ENCODE measurements at places on chromosomes 5 and 9.

- no peak for DNase-seq
These were observed 253.5 kb upstream of the ATP10B start for GRCh38 chr5:161105525-161105924.

GRCh38 chr5:51652980-51653379 lies 269.7 kb downstream of the ISL1 start:
- DNase-seq = no peak

DNA sequence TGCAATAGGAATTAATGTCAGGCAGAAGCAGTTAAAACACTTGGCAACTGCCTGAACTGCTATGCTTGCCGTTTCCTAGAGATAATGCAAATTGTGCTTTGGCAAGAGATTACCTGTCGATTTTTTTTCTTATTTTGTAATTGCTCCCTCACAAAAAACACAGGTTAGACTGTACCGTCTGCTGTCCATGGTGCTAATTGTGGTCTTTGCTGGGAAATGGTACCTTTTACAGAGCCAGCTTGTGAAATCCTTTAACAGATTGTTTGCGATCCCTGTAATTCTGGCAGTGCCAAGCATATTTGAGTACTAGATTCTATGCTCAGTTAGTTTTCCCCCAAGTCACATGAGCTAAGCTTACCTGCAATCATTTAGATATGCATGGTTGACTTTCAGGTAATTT lies 2125.8 kb upstream of the WWC1 start:
- no peak for DNase-seq

DNA sequence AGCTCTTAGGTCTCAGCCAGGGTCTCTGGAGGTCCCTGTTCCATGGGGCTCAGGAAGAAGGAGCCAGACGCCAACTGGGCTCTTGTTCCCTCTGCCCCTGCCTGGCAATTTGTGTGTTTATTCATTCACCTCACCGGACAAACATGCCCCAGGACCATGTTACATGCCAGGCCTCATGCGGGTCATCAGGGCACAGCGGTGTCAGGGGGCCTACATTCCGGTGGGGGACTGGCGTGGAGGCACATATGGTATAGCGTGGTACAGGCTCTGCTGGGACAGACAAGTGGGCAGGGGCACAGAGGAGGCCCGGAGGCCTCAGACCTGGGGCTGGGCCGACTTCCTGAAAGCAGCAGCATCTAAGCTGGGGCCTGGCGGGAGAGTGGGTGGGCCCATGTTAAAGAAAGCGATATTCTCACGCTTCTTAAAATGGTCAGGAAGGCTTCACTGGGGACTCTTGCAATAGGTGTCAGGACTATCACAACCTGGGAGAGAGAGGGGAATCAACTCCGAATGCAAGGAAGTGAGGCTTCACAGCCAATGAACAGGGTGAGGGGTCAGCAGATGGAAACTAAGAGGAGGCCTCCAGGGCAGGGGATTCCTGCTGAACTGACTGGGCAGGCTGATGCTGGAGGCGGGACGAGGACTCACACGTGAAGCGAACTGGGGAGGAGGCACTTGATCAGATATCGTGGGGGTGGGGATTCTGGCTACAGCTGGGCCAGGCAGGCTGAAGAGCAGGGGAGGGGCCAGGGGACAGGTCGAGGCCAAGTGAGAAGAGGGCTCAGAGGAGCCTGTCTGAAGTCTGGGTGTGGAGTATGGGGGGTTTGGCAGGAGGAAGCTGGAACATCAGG lies 41.9 kb downstream of the NCS1 start:
- no peak for DNase-seq

- DNase-seq = peak; percentile 32
These were observed 12.7 kb downstream of the C9orf153 start for GRCh38 chr9:86246752-86247161.
